ENCODE measurements at places on chromosomes 13 and 19.

- DNase-seq: no peak
Observed at GRCh38 chr13:20498129-20498528, 27.5 kb downstream of the CRYL1 start.

GRCh38 chr13:26855921-26856320 is 95.3 kb upstream of the GPR12 start:
- DNase-seq: peak; percentile 78

DNA sequence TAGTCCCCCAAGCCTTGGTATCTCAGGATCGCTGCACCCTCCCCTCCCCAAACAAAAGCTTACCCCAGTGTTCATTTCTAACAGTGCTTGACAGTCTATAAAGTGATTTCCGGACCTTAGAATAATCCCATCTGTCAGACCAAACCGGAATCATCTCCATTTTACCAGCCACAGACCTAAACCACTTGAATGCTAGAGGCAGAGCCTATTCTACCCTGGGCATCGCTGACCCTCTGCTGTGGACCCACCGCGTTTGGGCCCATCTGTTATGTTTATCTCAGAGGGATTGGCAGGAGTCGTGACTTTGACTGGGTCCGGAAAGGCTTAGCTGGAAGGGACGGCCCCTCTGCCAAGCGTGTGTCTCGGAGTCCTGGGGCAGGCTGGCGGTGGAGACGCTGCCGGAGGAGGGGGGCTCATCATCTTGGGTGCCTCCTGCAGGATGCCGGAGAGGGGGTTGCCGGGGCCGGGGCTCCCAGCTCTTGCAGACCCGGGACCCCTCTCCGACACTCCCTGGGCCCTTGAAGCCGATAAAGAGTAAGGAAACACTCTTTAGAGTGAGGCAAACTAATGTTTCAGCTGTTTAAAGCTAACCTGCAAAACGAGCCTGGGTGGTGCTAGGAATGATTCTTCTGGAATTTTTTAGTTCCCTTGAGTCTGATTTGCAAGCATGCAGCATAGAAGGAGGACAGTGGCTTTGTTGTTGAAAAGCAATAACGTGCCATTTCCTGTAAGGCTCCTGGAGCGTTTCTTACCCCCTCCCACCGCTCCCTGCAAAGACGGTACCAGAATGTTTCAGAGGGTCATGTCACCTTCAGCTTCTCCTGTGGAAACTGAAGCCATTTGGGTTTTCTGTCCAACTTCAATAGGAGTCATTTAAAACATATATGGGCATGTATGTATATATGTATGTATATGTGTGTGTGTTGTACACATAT is 1.3 kb downstream of the SLC25A42 start:
- no peak for DNase-seq

- DNase-seq: no peak
Observed at GRCh38 chr13:47349211-47349610, 452.4 kb upstream of the HTR2A start.

DNA sequence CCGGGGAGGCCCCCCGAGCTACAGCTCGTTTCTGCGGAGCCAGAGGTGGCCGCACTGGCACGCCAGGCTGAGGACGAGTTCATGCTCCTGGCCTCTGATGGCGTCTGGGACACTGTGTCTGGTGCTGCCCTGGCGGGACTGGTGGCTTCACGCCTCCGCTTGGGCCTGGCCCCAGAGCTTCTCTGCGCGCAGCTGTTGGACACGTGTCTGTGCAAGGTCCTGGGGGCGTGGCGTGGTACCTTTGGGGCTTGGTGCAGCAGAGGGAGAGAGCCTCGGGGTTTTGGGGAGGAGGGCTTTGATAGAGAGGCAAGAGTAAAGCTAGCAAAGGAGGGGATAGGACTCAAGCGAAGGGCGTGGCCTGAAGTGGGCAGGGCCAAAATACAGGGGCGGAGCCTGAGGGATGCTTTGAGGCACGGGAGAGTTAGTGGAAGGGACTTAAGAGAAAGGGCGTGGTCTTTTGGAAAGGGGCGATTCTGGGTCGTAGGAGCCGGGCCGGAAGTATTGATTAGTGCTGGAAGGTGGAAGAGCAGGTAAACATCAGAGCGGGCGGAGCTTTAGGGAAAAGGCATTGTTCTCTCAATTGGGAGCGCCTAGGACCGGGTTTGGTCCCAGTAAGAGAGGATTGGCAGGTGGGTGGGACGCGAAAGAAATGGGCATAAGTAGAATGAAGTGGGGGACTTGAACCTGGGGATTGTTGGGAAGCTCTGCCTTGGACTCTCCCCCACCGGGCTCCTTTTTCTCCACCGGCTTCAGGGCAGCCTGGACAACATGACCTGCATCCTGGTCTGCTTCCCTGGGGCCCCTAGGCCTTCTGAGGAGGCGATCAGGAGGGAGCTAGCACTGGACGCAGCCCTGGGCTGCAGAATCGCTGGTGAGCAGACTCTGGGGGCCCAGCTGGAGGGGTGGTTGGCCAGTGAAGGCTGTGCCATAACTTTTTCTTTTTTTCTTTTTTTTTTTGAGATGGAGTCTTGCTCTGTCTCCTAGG is 1.2 kb downstream of the PPM1N start:
- no peak for DNase-seq

DNA sequence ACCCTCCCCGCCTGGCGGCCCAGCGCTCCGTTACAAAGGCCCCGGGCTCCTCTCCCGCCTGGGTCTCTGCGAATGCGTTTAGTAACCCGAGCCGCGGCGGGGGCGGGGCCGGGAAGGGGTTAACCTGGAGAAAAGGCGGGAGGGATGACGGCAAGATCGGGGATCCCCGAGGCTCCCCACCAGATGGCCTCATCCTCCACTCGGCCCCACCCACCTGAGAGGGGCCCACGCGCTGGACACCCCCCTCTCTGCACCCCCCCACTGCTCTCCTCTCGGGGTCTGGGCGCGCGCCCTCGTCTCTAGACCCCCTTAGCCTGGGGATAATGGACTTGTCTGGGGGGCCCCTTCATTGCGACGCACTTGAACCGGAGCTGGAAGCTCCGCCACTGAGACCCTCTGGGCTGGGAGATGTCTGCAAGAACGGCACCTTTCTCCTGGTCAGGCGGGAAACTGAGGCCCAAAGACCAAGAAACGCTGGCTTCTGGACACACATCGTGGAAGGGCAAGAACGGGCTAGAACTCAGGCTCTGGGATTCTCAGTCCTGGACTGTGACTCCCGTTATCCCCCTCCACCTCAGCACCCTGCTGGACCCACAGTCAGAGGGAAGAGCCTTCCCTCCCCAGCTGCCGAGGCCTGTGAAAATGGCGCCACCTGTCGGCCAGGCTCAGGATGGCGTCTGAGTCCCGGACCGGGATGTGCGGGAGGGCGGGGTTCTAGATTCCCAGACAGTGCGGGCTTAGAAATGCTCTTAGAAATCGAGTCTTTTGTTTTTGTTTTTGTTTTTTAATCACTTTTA is 2.9 kb upstream of the LTBP4 start:
- peak; percentile 89 for DNase-seq

DNA sequence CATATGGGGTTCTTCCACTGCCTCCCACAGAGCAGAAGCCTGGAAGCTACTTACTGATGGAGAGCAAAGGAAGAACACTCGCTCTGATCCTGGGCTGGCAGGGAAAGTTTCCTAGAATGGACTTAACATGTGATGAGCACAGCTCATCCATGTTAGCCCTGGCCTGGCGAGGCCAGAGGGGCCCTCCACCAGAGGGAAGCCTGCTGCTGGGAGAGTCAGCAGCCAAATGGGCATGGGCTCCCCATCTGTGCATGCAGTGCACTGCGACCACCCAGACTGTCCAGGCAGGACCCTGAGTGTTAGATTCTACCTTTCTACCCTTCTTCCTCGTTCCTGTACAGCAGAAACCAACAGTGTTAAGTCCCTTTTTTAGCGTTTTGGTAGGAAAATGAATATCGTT is 8.9 kb downstream of the HNRNPUL1 start:
- DNase-seq: no peak
